MV-4-11 (cell line): ENCODE measurements at places on chromosomes 3 and 15.
A peak's percentile ranks its signal among the peaks of the same experiment; 100 is the strongest.

DNA sequence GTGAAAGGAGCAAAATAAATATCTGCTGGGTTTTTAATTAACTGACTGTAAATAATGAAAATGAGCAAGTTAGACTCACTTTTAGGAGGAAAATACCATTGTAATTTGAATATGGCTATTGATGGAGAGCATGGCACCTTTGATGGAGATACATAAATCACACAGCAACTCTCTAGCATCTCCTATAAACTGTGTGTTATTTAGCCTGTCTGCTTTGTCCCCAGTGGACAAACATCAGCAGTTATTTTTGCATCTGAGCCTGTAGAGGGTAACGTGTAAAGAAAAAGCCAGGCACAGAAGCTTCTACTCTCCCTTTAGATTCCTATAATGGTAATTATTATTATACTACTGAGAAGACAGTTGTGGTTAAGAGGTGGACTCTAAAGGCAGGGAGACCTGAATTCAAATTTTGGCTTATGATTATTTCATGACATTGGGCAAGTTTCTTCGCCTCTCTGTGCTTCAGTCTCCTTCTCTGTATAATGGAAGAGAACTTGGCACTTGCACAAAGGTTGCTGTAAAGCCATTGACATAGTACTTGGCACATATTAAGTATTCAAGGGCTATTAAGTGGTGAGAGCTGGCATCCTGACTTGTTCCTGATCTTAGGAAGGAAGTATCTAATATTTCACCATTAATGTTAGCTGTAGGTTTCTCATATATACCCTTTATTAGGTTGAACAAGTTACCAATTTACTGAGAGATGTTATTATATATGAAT, 289.5 kb upstream of the TRIM42 start:
- DNase-seq = no peak

GRCh38 chr15:31344823-31345605, 18.4 kb downstream of the KLF13 start:
- DNase-seq = no peak

- DNase-seq = no peak
Measured at GRCh38 chr15:87935583-87935982, 321.0 kb downstream of the NTRK3 start.

DNA sequence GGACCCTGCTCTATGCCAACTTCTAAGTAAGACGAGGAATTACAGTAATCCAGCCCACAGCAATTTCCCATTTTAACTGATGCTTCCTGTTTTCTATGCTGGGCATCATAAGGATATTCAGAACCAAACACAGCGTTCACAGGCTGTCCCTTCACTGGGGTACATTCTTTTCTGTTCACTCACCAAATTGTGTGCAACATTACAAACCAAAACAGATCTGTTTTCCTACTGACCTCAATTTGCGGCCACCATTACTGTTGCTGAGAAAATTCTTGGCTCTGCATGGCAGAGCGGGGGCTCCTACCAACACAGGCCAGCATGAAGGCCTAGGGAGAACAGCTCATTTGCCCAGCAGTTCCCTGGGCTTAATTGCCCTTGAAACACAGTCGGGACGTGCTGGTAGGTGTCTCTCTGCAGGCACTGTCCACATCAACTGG, 76.5 kb downstream of the MYO1E start:
- peak; percentile 51 for DNase-seq
